AG04449 (cell line): ENCODE measurements at places on chromosomes 11 and 22.
A peak's percentile ranks its signal among the peaks of the same experiment; 100 is the strongest.

DNA sequence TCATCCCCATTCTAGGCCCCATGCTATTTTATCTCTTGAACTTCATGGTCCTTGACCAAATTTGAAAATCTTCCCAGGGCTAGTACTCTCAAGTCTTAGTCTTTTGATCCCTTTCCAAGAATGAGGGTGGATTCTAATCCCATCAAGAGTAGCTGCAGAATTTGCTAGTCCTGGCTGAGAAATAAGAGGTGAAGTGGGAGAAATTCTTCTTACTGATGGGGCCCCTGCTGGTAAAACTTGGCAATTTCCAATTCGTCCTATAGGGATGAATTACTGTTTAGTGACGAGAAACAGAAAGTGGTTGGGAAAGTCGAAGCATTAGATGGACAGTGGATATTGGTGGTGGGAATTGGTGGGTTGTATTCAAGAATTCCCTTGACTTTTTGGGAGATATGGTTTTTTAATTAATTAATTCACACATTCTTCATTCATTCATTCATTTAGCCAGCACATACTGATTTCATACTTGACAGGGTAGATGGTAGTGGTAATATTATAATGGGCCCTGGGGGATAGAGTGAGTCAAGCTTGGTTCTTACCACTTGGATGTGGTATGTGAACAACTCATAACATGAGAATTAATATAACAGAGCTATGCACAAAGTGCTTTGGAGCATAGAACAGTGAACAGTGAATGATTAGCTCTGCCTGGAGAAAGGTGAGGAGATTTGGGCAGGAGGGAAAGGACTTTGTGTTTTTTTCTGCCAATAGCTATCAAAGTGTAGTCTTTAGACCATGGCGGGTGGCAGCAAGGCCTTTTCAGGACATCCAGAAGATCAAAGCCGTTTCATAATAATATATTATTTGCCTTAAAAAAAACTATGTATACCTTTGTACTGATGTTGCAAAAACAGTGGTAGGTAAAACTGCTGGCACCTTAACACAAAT is 103.8 kb downstream of the STIM1 start:
- DNase-seq, result peak; percentile 55

GRCh38 chr11:66317322-66317722 is 478 bp upstream of the CD248 start:
- DNase-seq, result no peak

- no peak for DNase-seq
Measured at GRCh38 chr11:74397501-74398243, 561 bp downstream of the PGM2L1 start.

DNA sequence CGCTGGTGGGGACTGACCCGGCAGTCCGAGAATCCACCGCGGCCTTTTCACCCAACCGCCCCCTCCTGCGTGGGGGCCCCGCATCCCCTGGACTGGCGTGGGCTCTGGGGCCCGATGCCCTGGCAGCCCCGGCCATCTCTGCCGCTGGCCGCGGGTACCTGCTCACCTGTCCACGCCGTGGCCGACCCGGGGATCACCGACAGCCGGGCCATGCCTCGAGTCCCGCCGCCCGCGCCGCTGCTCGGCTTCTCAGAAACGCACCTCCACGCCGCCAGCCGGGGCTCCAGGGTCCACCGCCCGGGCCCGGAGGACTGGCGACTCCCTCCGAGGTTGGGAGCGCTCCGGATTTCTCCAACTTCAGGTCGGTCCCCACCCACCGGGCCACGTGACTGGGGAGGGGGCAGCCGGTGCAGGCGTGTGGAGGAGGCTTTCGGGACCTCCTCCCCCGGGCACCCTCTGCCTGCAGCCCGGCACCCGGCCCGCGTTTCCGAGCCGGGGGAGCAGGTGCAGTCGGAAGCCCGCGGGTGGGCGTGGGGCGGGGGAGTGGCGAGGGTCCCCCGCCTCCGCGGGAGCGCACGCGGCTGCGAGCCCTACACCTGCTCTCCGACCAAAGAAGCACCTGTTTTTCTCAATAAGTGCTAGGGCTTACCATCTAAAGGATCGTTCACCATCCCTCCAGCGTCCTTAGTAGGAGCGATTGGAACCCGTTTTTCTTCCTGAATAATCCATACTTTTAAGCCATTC is 554 bp upstream of the NRIP3 start:
- no peak for DNase-seq
